ENCODE measurements at places on chromosomes 7 and 10.

- no peak for DNase-seq
Observed at GRCh38 chr10:120076996-120077706, 184.6 kb downstream of the SEC23IP start.

DNA sequence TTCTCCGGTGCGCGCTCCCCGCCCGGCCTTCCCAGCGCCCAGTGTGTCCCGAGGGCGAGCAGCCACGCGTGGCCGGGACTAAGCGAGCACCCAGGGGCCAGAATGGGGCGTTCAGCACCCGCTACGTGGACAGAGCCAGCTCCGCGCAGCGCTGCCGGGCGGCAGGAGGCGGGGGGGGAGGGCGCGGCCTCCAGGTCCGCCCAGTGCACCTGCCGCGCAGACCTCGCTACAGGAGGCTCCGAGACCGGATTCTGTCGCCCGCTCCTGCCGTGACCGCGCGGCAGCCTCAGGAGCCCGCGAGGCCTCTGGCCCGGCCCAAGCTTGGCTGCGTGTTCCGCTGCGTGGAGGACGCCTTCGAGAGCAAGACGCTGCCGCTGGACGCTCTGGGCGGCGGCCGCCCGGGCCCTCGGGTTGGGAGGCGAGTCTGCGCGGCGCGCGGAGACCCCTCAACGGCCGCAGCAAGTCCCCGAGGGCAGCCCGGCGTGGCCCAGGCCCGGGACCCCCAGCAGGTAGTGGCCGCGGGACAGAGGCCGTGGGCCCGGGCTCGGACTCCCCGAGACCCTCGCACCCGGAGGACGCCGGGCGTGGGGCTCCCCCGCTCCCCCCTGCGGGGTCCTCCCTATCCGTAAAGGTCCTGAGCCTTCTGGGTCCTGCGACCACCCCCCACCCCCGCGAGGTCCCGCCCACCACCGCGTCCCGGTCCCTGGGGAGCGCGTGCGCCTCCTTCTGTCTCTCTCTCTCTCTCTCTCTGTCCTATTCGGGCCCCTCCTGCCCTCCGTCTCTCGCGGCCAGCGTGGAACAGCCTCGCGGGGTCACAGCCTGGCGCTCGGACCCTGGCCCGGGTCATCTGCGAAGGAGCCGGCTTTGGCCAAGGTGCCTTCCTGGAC lies 904 bp upstream of the DPYSL4 start:
- DNase-seq = peak; percentile 39

GRCh38 chr10:45373003-45373575 lies 927 bp upstream of the ALOX5 start:
- DNase-seq = no peak

DNA sequence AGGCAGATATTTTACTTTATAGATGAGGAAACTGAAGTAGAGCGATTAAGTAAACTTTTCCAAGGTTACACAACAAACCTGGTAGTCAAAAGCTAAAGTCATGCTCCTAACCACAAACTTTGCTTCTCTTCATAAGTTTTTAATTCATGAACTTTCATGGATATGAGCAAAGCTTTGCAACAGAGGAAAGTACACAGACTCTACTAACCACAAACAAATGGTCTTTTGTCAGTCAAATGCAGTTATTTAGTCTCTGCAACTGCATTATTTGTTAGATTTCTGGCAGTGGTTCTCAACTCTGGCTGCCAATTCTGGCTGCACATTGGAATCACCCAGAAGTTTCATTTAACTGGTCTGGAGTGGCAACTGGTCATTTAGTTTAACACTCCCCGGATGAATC lies 140.6 kb upstream of the TMEM168 start:
- peak; percentile 83 for DNase-seq

DNA sequence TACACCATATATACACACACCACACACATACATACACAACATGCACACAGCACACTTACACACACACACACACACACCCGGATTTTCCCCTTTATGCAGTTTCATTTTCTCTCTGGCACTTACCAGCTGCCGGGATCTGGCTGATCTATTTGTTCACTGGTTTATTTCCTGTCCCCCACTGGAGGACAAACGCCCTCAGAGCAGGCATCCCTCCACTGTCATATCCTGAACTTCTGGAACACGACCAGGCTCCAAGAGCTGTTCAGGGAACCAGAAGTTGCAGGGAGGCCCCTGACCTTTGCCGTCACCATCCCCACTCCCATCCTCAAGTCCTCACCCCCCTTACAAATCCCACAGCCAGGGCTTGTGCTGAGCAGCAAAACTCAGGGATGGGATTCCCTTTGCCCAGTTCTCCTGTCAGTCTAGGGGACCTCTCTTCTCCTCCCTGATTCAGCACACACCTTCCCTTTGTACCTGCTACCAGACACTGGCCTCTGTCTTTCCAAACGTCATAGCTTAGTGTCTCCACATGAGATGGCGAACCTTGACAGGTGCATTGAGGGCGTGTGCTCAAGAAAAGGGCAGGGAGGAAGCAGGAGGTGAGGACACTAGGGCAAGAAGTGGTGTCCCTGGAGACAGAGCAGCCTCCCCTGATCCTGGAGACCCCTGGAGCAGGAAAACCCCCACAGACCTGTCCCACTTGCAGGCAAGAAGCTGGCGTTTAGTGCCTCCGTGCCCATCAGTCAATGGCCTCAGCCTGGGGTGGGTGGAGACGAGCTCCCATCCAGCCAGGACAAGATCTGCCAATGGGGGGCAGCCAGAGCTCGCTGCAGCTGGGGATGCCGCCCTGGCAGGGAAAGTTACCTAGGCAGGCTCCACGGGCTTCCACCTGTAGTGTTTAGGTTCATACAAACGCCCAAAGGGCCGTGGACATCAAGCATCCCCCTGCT lies 12.7 kb upstream of the DOCK1 start:
- no peak for DNase-seq

DNA sequence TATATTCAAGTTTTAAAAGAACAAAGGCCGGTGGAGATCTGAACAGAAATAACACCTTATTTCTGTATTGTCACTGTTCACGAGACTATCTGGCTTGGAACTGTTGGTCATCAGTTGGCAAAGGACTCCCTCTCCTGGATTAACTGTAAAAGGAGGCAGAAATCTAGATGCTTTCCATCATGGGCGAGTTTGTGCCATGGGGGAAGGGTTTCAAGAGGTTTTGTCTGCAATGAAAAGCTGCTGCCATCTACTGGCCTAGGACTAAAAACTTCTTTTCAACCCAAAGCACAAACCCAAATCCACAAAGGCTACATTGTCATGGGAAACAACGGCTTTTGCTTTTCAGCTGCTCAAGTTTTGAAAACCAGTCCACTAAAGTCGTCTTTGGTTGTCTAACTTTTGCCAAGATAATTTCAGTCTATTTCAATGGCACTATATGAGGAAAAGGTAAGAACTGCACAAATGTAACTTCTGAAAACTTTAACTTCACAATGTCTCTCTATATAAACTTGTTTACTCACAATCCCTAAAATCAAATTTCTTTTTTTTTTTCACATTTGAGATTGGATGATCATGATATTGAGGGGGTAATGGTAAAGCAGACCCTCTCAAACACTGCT lies 196.8 kb downstream of the SKAP2 start:
- peak; percentile 80 for DNase-seq

DNA sequence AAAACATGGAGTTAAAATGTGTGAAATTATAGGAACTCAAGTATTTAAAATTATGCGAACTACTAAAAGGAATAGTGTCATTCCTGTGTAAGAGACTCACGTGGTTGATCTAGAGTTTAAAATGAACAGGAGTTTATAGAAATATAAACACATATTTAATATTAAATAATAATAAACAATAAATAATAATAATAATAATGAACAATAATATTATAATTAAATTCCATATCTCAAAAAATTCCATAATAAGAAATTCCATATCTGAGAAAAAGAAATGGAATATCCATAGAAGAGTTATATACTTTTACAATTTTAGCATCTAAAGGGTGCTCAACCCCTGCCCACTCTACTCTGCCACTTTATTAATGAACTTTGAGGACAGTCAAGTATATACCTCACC lies 429.6 kb downstream of the TNS3 start:
- DNase-seq = no peak

DNA sequence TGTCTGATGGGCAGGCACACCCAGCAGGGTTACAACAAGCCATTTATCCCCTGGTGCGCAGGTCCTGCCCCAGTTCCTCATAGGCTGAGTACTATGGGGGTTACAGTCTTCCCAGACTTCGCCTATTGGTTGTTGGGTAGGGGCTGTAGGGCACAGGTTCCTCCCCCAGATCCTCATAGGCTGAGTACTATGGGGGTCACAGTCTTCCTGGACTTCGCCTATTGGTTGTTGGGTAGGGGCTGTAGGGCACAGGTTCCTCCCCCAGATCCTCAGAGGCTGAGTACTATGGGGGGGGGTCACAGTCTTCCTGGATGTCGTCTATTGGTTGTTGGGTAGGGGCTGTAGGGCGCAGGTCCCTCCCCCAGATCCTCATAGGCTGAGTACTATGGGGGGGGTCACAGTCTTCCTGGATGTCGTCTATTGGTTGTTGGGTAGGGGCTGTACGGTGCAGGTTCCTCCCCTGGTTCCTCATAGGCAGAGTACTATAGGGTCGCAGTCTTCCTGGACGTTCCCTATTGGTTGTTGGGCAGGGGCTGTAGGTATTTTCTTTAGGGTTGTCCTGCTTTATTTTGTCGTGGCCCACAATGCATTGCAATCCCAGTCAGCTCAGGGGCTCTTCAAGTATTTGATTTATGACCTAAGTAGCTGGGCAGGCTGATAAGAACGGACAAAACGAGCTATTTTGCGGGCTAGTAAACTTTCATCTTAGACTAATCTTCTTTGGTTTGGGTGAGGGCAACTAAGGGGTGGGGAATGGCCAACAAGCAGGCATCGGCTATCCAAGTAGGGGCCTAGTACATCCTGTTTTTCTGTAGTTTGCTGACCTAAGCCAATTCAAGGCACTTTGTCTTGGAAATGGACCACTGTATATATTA lies 3.4 kb downstream of the LRRC27 start:
- peak; percentile 76 for DNase-seq

DNA sequence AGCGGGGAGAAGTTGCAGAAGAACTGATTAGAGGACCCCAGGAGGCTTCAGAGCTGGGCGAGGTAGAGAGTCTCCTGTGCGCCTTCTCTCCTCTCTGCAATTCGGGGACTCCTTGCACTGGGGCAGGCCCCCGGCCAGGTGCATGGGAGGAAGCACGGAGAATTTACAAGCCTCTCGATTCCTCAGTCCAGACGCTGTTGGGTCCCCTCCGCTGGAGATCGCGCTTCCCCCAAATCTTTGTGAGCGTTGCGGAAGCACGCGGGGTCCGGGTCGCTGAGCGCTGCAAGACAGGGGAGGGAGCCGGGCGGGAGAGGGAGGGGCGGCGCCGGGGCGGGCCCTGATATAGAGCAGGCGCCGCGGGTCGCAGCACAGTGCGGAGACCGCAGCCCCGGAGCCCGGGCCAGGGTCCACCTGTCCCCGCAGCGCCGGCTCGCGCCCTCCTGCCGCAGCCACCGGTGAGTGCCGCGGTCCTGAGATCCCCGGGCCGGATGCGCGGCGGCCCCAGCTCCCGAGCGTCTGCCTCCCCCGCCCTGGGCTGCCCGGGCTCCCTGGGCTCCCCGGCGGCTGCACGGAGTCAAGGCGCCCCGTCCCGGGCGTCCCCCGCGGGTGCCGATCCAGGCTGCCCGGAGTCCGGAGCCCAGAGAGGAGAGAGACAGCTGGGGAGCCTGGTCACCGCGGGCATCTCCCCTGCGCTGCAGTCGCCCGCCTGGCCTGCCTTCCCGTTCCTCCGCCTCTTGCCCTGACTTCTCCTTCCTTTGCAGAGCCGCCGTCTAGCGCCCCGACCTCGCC lies at the start of gene PLAU:
Gene PLAU, plus strand, starts transcription at position 369 of the 789 bp plus-strand sequence. CDS start 424 bp downstream, outside the sequence.
- peak; percentile 71 for DNase-seq

DNA sequence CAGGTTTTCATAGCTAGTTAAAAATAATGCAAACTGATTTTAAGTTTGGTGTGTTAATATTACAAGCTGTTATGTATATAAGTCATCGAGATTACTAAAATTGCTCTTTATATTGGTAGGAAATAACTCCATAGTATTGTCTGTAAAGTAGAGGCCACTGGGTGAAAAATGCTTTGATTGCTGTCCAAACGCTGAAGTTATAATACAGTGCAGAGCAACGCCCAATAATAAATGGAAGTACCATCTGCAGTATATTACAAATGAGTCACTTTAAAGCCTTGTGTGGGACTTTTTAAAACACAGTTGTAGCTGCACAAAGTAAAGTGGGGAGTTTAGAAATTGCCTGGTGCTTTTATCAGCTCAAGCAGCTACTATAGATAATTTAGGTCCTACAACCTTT lies 196.1 kb downstream of the NXPH1 start:
- DNase-seq = no peak

- DNase-seq = peak; percentile 95
Observed at GRCh38 chr7:101717628-101718357, 88.7 kb upstream of the MYL10 start.

DNA sequence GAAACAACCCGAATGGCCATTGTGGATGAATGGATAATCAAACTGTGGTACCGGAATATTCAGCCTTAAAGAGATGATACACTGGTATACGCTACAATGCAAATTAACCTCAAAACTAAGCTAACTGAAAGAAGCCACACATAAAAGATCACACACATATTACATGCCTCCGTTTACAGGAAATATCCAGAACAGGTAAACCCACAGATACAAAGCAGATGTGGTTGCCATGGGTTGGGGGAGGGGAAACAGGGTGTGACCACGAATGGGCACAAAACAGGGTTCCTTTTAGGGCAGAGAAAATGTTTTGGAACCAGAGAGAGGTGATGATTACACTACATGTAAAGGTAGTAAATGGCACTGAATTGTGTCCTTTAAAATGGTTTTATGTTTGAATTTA lies 16.6 kb downstream of the ESYT2 start:
- no peak for DNase-seq

GRCh38 chr7:81111358-81111757 lies 192.5 kb upstream of the SEMA3C start:
- DNase-seq = no peak

- DNase-seq = no peak
Observed at GRCh38 chr10:129942391-129942790, 21.7 kb downstream of the EBF3 start.

DNA sequence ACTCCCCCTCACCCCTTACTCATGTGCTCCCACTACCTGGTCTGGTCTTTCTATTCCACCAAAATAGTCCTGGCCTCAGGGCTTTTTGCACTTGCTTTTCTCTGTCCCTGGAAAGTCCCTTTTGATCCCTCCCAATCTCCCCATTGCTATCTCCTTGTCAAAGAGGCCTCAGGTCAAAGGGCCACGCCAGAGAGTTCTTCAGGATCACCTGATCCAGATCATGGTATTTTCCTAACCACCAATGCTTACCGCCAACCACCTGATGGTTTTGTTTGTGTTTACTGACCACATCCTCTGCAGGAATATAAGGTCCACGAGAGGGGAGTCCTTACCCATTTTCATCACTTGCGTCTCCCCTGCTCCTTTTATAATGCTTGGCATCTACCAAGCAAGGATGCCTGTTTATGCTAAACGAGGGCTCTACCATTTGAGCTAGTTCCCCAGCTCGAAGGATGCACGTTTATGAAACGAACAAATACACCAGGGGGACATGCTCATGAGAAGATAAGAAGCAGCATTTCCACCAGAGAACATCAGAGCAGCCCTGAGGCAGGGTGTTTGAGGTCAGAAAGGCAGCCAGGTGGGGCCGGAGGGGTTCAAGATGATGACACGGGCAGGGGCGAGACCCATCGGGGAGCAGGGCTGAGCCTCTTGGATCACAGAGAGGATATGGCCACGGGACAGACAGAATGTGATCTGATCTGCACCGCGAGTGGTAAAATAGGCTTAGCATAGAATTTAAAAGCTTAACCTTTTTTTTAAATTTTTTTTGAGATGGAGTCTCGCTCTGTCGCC lies 43.1 kb upstream of the FOXK1 start:
- no peak for DNase-seq

GRCh38 chr10:1874533-1874932 lies 137.2 kb upstream of the ADARB2 start:
- no peak for DNase-seq
